NCI-H446 (cell line): ENCODE measurements at places on chromosomes 7 and 10.

- DNase-seq = no peak
These were observed 23.0 kb downstream of the KNDC1 start for GRCh38 chr10:133182791-133183645.

- no peak for DNase-seq
These were observed 4.5 kb upstream of the CYP26A1 start for GRCh38 chr10:93069245-93069561.

GRCh38 chr7:71633551-71634008 is 501.6 kb downstream of the GALNT17 start:
- no peak for DNase-seq

- no peak for DNase-seq
These were observed 10.4 kb downstream of the ATG9B start for GRCh38 chr7:151013733-151014497.

- DNase-seq = no peak
These were observed 2.5 kb downstream of the PARP12 start for GRCh38 chr7:140060243-140060630.

- no peak for DNase-seq
These were observed 18.7 kb downstream of the ARHGAP19 start for GRCh38 chr10:97273700-97274099.

DNA sequence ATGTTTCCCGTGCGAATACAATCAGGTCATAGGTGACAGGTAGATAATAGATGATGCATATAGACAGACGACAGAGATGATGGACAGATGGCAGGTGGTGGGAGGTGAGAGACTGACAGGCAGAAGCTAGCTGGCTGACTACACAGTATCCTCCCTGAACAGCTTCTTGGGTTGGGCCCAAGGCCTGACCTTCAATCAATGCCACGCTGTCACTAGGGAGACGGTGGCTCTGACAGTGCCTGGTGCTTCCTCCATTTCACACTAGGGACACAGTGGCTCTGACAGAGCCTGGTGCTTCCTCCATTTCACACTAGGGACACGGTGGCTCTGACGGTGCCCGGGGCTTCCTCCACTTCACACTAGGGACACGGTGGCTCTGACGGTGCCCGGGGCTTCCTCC is 200.1 kb downstream of the DIP2C start:
- no peak for DNase-seq

- DNase-seq = no peak
These were observed 124.2 kb downstream of the SEMA3D start for GRCh38 chr7:85062651-85063050.

- DNase-seq = no peak
These were observed 3.3 kb downstream of the AVPI1 start for GRCh38 chr10:97683556-97684367.

DNA sequence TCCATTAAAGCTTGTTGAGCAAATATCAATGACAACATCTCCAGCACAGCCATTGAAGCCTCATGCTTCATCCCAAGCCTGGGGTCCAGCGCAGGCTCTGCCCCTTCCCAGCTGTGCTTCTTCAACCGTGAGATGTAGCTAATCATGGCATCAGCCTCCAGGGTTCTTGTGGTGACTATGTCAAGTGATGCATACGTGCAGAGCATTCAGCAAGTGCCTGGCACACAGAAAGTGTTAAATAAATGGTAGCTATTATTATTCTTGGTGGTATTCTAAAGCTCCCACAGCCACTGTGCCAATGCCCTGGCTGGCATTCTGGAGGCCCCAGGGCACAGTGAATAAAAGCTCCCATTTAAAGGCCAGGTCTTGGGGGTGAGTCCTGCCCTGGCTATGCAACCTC is 146.6 kb downstream of the WDR11 start:
- DNase-seq = no peak

- DNase-seq = no peak
These were observed 137.5 kb downstream of the CCDC71L start for GRCh38 chr7:106523482-106523881.

DNA sequence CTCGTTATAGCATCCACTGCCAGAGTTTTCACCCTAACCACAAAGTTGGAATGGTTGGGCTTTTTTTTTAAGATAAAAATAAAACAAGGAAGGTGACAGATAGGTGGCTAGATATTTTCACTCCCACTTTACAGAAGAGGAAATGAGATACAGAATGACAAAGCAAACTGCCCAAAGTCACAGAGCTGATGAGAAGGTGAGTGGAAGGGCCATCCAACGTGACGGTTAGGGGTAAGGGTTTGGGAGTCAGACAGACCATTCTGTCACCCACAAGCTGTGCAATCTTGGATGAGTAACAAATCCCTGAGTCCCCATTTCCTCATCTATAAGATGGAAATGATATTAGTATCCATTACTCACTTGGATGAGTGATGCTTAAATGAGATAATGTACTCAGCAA is 106.9 kb upstream of the PDLIM1 start:
- DNase-seq = no peak

DNA sequence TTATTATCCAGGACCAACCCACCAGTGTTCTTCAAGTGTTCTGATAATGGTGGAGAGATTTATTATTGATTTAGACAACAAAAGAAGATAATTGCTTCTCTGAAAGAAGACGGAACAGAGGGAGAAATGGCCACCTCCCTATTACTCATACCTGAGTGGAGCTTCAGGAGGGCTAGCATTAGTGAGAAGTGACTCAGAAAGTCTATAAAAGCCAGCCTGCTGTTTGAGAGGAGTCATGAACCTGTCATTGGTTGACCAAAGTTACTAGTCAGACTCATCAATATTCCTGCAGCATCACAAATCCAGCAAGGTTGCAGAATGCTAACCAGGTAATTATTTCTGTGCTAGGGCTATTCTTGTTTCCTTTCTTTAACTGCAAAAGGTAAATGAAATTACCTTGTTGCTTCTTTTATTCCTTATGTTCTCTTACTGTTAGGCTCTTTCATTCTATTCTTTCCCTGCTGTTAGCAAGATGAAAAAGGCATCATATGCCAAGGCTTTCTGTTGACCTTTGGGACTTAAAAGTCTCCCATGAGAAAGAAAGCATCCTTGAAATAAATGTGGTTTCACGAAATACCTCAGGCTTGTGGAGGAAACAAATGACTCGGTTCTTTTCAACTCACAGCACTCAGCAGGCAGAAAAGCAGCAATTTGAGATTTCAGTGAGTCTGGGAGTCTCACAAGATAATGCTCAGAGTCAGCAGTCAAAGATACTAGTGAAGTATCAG is 256.4 kb upstream of the PHYHIPL start:
- DNase-seq = no peak

- DNase-seq = no peak
These were observed 32.9 kb upstream of the JCAD start for GRCh38 chr10:30092151-30092790.

- no peak for DNase-seq
These were observed 53.0 kb upstream of the RPA3 start for GRCh38 chr7:7771452-7771851.

- no peak for DNase-seq
These were observed 45.1 kb downstream of the SPOCK2 start for GRCh38 chr10:72043016-72043834.

- no peak for DNase-seq
These were observed 14.3 kb downstream of the RHEB start for GRCh38 chr7:151505433-151505832.

- no peak for DNase-seq
These were observed 50.4 kb downstream of the ARMC3 start for GRCh38 chr10:22978287-22978686.

DNA sequence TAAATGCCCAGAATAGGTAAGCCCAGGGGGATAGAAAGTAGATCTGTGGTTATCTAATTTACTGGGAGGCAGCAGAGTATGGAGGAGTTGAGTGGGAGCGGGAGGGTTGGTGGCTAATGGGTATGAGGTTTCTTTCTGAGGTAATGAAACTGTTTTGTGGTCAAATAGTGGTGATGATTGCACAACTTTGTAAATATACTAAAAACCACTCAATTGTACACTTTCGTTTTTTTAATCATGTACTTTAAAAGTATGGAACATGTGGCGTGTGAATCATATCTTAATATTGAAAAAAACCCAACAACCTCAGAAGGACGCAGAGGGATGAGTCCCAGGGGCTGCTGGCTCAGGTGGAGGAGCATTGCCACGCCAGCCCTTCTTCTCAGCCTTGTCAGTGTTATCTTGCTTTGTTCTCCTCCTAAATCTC is 118.1 kb downstream of the WDR11 start:
- DNase-seq = no peak

- DNase-seq = no peak
These were observed 323.6 kb downstream of the BICC1 start for GRCh38 chr10:58836176-58836700.

DNA sequence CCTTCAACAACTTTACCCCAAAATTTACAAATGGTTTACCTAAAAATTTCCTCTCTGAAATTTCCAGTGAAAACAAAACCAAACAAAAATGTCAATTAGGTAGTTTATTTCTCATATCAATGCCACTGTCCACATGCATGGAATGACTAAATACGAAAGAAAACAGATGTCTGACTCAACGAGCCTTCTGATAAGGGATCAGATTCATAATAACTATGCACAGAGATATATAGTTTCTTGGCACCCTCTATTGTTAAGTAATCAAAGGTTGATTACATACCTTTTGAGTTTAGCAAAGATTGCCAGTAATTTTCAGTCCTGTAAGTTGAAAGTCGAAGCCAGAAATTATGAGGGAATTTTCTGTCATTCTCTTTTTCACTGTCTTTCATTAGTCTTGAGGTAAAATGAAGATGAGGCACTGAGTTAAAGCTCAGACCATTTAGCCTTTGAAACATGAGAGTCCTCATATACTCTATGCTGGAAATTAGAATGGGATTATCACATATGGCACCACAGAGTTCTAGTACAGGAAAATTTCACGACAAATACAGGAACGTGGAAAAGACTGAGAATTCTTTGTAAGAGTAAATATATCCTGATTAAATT is 519.1 kb upstream of the ANKRD30A start:
- no peak for DNase-seq

- no peak for DNase-seq
These were observed 140.4 kb downstream of the NRF1 start for GRCh38 chr7:129751916-129752315.

DNA sequence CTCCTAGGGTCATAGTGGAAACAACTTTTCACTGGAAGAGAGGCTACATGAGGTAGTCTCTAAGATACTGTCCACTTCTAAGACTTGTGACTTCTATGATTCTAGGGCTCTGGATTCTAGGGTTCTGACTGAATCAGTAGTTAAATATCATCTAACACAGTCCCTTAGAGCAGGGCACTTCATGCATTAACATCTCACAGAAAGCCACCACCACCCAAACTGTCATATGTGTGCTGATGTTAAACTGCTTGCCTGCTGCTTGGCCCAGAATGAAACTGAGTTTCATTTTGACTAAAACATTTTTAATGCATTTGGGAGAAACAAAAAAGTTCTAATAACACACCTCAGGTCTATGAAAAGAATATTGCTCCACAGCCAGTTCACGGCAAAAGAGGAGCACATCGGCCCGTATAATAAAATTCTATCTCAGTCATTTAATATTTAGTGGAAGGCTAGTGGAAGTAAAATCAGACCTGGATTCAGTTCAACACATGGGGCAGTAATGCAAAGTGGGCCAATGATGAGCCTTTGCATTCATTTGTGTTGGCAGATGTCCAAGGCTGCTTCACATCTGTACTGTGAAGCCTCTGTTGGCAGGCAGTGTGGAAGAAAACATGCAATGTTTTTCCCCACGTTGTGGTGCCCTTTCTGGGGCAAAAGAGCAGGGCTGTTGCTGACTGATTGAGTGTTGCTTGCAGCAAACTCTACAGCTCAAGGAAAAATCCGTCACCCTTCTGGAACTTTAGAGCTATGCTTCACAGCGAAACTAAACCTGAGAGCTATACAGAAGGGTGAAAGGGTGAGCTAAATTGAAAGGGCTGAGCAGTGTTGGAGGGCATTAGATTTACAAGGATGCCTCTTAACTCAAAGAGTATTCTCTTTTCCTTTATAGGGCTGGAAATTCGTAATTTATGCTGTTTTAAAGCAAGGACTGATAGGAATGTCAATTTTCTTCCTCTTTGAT is 33.5 kb upstream of the AUTS2 start:
- DNase-seq = peak; percentile 73

DNA sequence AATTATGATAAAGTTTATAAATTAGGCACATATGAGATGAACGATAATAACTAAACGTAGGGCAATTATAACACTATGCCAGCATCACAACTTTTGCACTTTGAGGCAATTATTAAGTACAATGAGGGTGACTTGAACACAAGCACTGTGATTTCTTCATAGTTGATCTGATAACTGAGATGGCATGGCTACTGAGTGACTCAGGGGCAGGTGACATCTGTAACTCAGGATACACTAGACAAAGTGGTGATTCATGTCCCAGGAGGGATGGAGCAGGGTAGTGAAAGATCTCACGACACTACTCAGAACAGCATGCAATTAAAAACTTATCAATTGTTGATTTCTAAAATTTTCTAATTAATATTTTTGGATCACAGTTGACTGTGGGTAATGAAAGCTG is 98.3 kb upstream of the ARHGAP21 start:
- DNase-seq = no peak

GRCh38 chr7:47458057-47458456 is 123.9 kb downstream of the TNS3 start:
- no peak for DNase-seq

- DNase-seq = no peak
These were observed 153.8 kb downstream of the PRKCQ start for GRCh38 chr10:6426317-6426716.

DNA sequence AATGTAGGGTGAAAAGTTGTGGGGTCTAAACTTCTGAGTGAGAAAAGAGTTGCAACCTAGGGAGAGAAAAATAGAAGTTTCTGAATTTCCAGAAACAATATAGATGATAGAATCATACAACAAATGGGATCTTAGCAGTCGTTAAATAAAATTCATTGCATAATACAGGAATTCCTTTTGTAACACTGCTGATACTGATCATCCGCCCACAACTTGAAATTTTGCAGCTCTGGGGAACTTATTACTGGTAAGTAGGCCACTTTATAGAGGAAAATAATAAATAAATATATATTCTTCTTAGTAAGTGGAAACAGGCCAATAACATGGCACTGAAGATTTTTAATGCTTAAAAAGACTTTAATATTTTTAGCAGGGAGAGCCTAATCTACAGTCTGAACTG is 81.9 kb upstream of the SMIM30 start:
- no peak for DNase-seq

GRCh38 chr7:26441002-26441521 is 149.4 kb downstream of the SNX10 start:
- DNase-seq = no peak

GRCh38 chr7:96359876-96360275 is 38.0 kb upstream of the SLC25A13 start:
- DNase-seq = no peak

GRCh38 chr7:148535217-148535616 is 55.3 kb upstream of the C7orf33 start:
- DNase-seq = no peak
